ENCODE measurements at places on chromosomes 7 and 10.

GRCh38 chr10:97336446-97336845 is 1.9 kb upstream of the FRAT2 start:
- DNase-seq = no peak

DNA sequence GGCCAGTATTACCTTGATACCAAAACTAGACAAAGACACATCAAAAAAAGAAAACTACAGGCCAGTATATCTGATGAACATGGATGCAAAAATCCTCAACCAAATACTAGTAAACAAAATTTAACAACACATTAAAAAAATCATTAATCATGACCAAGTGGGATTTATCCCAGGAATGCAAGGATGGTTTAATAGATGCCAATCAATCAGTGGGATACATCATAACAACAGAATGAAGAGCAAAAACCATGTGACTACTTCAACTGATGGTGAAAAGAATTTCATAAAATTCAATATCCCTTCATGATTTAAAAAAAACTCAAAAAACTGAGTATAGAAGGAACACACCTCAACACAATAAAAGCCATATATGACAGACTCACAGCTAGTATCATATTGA is 25.2 kb upstream of the UBN2 start:
- no peak for DNase-seq

- no peak for DNase-seq
Observed at GRCh38 chr10:69797959-69798358, 3.7 kb upstream of the COL13A1 start.

GRCh38 chr10:124547647-124548168 is 86.1 kb downstream of the LHPP start:
- DNase-seq = no peak

- no peak for DNase-seq
Observed at GRCh38 chr7:95509199-95509598, 23.5 kb downstream of the ASB4 start.

- no peak for DNase-seq
Observed at GRCh38 chr10:27134371-27134770, 19.8 kb downstream of the YME1L1 start.

GRCh38 chr10:52452600-52453493 is 138.8 kb downstream of the DKK1 start:
- no peak for DNase-seq

- DNase-seq = no peak
Observed at GRCh38 chr7:115387137-115387536, 465.2 kb downstream of the MDFIC start.

DNA sequence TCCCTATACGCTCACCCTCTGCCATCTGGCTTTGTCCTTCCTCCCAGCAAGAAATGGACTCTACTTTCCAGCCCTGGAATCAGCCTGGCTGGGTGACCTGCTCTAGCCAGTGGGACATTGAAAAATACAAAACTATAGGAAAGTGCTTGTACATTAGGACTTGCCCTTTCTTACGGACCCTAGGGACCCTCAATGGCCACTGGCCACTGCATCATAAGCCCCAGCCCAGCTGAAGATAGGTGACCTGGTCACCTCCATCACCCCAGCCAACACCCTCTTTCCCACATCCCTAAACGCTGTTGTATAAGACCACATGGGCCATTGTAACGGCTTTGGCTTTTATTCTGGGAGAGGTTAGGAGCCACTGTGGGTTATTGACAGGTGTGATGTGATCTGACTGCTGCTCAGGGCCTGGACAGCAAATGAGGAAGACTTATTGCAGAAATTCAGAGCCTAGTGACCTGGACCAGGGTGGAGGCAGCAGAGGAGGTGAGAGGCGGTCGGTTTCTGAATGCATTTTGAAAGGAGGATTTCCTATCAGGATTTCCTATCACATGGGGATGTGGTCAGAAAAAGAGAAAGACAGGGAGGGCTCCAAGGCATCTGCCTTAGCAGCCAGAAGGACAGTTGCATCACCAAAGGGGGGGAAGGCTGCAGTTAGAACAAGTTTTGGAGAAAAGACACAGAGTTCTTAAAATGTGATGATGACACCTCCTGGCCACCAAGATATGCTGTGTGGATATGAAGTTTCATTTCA is 2.2 kb upstream of the LMBR1 start:
- DNase-seq = peak; percentile 57

DNA sequence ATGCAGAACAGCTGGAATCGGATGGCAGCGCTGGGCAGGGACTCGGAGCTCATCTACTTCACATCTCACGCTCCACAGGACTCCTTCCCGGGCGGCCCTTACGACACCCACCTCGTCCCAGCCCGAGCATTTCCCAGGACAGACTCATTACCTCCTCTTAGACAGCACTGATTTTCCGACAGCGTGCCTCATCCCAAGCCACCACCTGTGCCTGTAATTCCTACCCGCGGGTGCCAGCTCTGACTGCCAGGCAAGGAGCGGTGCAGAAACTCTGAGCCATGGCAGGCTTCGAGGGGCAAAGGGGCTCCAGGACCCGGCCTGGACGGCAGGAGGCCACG is 25.6 kb downstream of the GPER1 start:
- no peak for DNase-seq

- DNase-seq = no peak
Observed at GRCh38 chr7:367351-367901, 77.5 kb downstream of the FOXL3 start.

DNA sequence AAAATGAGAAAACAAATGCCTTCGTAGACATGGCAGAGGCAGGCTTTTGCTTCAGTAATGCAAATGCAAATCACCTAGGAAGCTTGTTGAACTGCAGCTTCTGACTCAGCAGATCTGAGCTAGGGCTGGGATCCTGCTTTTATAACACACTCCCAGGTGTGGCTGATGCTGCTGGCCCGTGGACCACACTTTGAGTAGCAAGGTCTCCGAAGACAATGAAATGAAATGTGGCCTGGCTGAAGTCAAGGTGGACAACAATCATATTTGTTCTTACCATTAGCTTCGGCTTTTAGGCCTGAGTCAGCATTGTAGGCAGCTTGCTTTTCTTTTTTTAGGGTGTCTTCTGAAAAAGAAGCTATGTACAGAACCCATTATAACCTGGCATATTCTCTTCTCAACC is 26.3 kb downstream of the COL17A1 start:
- DNase-seq = no peak

DNA sequence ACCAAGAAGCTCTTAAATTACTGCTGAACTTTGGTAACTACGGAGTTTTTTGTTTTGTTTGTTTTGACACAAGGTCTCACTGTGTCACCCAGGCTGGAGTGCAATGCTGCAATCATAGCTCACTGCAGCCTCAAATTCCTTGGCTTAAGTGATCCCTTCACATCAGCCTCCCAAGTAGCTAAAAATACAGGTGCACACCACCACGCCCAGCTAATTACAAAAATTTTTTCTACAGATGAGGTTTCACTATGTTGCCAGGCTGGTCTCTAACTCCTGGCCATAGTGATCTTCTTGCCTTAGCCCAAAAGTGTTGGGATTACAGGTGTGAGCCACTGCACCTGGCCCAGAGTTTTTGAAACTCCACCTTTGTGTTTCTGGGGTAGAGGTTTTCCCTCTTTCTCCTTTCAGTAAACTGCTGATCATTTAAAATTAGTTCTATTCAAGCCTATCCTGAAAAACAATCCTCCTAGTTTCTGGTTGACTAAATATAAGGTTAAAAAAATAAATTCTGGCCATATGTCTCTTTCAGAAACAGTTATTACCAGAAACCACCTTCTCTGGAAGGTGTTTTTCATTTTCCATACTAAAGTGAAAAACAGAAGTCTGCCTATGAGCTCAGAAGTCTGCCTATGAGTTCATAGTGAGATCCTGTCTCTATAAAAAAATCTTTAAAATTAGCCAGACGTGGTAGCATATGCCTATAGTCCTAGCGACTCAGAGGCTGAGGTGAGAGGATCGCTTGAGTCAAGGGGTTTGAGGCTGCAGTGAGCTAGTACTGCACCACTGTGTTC is 63.9 kb downstream of the VOPP1 start:
- DNase-seq = no peak

DNA sequence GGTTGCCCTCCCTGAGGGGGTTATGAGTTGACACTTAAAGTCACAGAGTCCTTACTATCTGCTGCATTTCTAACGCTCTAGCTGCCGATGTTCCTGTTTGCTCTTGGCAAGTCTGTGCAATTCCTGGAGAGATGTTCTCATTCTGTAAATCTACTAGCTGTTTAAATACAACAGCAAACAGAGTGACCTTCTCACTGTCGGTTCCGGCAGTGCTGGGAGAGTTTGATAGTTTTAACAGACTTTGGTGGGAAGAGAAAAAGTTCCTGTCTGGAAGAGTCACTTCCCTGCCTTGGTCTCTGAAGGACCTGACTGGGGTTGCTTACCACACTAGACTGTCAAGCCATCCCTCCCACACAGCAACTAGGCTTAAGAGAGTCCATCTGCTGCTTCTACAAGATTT is 63.3 kb upstream of the ELMO1 start:
- DNase-seq = no peak

GRCh38 chr10:80700760-80701444 is 163.2 kb downstream of the SH2D4B start:
- DNase-seq = no peak

DNA sequence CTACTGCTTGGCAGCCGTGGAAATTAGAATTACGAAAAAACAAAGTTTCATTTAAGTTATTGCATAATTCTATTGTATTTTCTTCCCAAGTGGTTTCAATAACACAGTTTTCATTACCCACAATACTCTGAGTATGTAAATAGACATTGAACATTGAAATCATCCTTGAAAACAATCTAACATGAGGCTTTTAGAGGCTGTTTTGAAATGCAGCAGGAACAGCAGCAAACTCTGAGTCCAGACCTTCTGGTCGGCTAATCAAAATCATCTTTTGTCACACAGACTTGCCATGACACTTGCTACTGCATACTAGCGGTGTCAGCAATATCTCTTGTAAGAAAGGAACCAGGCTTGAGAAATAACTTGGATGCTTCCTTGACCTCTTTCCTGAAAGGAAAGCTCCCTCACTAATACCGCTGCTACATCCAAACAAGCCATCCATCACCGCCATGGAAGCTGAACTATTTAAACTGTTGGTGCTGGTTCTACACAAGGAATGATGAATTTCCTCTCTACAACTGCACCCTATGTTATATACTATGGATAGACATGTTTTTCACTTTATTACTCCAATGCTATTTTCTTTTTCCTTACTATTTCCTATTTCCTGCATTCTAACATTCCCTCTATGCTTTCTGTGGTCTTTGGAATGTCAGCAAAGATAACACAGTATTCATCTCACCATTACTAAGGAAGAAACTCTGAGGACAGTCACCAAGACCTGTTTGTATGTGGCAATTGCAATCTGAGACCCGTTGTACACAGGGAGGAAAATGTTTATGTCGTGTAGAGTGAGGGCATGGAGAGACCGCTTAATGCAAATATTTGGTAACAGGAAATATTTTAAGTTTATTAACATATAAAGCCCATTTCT is 130.8 kb downstream of the ITGA8 start:
- DNase-seq = no peak

DNA sequence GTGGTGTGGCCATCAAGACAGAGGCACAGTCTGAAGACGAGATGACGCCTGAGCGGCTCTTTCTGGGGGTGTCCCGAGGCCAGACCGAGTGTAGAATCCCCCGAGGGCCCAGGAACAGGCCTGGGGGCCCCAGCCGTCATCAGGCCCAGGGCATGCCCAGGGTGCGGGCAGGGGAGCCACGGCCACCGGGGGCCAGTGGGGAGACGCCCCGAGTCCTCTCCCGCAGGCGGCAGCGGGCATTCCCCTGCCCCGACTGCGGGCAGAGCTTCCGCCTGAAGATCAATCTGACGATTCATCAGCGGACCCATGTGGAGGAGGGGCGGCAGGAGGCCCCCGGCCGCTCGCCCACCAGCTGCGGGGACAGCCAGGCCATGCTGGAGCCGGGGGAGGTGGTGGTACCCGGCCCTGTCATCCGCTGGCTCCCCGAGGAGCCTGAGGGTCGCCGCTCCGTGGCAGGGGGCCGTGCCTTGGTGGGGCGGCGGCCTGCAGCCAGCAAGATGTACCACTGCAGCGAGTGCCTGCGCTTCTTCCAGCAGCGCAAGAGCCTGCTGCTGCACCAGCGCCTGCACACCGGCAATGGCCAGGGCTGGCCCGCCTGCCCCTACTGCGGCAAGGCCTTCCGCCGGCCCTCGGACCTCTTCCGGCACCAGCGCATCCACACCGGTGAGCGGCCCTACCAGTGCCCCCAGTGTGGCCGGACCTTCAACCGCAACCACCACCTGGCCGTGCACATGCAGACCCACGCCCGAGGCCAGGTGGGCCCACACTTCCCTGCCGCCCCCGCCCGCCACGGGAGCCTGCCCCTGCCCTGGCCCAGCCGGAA is 19.7 kb downstream of the ZNF783 start:
- DNase-seq = no peak

- no peak for DNase-seq
Observed at GRCh38 chr10:5448333-5449001, 36.1 kb downstream of the NET1 start.

DNA sequence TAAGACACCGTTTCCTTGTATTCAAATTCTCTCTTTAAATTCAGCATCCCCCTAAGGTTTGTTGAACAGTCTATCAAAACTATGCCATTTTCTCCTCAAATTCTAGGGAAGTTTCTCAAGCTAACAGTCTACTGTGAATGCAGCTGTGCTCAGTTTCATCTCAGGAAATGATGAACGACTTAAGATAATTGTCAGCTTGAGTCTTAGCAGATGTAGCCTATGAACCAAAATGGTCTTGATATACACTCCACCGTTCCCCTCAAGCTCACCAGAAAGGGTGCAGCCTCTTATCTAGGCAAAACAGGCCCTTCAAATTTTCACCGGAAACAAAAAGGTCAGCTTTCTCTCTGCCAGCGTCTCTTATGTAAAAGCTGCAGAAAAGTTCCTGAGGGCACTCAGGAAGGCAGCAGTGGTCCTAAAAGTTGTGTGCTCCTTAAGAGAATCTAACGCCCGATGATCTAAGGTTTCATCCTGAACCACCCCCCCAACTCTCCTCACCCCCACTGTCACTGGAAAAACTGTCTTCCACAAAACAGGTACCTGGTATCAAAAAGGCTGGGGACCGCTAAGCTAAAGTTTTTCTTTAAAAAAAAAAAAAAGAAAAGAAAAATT is 2.1 kb downstream of the DNAJC9 start:
- DNase-seq = no peak

- DNase-seq = no peak
Observed at GRCh38 chr7:1995426-1995825, 237.3 kb downstream of the MAD1L1 start.

DNA sequence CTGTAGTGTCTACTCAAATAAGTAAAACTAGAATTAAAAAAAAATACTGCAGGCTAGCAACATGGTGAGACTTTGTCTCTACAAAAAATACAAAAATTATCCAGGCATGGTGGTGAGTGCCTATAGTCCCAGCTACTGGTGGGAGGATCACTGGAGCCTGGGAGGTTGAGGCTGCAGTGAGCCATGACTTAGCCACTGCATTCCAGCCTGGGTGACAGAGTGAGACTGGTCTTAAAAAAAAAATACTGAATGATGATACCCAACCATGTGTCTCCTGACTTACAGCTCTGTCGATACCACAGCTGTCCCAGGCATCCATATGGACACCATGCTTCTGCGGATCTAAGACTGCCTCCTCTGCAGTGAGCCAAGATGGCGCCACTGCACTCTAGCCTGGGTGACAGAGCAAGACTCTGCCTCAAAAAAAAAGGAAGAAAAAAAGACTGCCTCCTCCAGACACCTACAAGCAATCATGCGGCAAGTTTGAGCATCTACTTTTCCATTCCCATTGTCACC is 7.9 kb upstream of the FRAT1 start:
- no peak for DNase-seq

- DNase-seq = no peak
Observed at GRCh38 chr7:151722533-151722932, 154.4 kb downstream of the PRKAG2 start.

- DNase-seq = no peak
Observed at GRCh38 chr7:69364813-69365643, 233.2 kb upstream of the AUTS2 start.

- no peak for DNase-seq
Observed at GRCh38 chr7:67588631-67589030, 592.0 kb downstream of the TYW1 start.
